ENCODE measurements at places on chromosomes 2 and 18.

GRCh38 chr18:44987371-44987770 lies 306.7 kb downstream of the SETBP1 start:
- no peak for DNase-seq

DNA sequence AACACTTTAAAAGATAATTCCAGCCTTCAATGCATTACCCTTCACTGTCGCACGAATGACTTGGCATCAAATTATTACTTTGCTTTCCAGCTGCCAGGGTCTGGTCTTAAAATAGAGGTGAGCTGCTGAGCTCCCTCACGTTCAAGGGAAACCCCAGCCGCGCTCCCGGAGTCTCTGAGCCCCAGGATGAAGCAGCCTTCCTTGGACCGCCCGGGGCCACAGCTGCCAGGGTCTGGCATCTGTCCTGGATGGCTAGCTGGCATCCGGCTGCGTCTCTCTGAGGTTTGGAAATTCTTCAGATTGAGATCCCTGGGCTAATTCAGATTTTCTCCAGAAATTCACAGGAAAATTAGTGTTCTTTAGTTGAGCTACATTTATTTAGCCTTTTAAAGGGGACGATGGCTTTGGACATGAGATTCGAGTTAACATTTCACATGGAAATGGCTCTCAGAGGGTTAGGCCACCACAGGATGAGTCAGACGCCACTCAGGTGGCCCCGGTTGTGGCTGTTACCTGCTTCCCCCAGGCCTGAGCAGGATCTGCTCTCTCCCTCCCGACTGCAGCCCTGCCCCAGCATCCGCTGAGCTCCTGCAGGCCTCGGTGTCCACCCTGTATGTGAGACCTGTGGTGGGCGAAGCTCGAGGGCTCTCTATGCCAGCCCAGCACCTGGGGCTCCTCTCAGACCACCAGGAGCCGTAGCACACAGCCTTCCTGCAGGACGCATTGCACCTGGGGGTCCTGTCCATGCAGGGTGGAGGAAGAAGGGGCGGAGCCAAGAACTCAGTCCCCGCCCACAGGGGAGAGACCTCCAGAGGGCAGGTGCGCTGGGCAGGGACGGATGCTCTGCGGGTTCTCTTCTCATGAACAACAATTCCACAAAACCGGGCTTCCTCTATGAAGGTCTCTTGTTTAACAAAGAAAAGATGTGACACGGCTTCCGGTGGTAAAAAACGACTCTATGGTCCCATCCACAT lies 255.5 kb downstream of the TWIST2 start:
- DNase-seq: no peak

- no peak for DNase-seq
Observed at GRCh38 chr2:121194626-121195025, 90.4 kb downstream of the TFCP2L1 start.

DNA sequence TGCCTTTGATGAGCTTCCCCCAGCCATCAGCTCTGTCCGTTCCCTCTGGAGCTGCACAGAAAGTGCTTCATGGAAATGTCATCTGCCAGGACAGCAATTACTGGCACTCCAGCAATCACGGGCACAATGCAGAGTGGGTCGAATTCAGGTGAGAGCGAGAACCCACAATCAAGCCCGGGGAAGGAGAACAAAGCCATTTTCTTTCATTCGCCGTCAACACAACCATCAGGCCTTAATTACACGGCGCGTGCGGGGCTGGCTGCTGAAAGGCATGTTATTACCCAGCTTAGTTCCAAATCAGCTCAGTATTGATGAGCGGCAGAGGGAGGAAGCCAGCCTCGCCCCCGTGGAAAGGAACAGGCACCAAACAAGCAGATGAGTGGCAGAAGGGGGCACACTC lies 143.9 kb downstream of the MYT1L start:
- DNase-seq: no peak

GRCh38 chr18:46570134-46570533 lies 86.9 kb downstream of the LOXHD1 start:
- DNase-seq: no peak

DNA sequence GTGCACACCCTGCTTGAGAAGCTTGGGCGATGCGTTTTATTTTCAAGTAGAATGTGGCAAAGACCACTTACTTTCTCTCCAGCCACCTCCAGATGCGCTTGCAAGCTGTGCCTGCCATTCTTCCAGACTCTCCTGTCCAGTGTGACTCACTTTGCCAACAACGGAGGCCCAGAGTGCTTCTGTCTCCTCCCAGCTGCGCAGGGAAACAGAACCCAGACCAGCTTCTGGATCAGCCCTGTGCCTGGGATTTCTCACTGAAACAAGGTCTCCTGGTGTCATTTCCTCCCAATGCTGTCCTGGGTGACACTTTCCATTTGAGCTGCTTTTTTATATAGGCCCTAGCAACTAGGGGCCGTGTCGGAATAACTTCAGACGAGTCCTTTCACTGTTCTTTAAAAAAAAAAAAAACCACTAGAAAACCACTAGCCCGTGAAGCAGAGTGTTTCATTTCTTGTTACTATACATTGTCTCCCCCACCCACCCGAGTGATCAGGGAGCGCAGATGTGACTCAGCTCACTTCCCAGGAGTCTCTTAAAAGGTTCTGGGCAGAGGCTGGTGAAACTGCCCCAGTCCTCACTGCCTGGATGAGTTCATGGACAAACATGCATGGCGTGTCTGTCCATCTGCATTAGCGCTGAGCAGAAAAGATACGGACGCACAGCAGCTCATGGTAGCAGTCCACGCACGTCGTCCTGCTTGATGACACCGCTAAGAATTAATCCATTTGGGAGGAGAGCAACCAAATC lies 25.3 kb upstream of the RPL31 start:
- no peak for DNase-seq

GRCh38 chr18:8117006-8117371 lies 492.2 kb upstream of the RAB12 start:
- no peak for DNase-seq

- DNase-seq: no peak
Observed at GRCh38 chr2:74858281-74858680, 24.4 kb downstream of the HK2 start.

GRCh38 chr2:41691561-41691960 lies 356.3 kb upstream of the PKDCC start:
- no peak for DNase-seq

- peak; percentile 35 for DNase-seq
Observed at GRCh38 chr2:11746807-11747459, 501 bp downstream of the LPIN1 start.

GRCh38 chr2:108870069-108870644 lies 83.6 kb downstream of the CCDC138 start:
- no peak for DNase-seq

DNA sequence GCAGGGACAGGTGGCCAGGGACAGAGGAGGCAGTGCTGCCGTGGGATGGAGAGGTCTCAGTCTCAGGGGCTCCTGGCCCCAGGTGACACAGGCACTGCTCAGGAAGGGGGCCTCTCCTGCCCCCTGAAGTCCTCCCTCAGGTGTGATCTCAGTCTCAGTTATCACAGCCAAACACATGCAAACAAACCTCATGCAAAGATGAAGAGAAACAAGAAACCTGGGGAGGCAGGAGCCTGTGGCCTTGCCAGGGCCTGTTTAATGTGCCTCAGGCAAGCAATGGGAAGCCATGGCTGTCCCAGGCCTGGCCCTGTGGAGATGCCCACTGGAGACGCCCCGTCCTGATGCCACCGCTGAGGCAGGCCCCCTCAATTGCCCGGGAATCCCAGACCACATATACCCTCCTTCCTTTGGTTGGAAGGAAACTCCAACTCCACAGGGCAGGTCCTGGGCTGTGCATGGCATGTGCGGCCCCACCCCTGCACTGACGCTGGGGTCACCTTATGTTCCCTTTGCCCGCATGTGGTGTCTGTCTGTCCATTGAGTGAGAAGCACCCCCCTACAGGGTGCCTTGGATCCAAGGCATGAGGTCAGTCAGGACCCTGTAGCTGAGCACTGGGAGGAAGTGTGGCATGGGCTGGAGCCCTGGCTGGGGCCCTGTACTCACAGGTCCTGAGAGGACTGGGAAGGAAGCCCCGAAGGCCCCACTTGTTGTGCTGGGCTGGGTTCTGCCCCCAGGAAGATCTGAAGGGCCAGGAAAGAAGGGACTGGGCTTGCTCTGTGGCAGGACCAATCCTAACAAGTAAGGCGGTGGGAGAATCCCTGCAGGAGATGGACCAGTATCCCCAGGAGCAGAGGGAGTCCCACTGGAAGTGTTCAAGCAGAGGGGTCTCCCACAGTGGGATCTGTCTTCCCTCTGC lies 68.8 kb upstream of the RAB6C start:
- no peak for DNase-seq

DNA sequence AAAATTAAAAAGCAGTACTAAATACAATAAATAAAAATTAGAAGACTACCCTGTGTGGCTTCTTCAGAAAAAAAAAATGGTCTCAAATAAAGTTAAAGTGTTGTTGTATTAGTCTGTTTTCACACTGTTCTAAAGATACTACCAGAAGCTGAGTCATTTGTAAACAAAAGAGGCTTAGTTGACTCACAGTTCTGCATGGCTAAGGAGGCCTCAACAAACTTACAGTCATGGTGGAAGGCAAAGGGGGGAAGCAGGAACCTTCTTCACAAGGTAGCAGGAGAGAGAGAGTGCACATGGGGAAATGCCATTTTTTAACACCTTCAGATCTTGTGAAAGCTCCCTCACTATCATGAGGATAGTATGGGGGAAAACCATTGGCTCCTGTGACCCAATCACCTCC lies 612.8 kb downstream of the RNF144A start:
- no peak for DNase-seq

GRCh38 chr2:120238728-120239487 lies 13.7 kb upstream of the RALB start:
- DNase-seq: no peak

- no peak for DNase-seq
Observed at GRCh38 chr2:176583607-176584006, 314.4 kb downstream of the MTX2 start.

GRCh38 chr2:183248866-183249567 lies 124.8 kb downstream of the NUP35 start:
- peak; percentile 63 for DNase-seq

GRCh38 chr2:46356991-46357390 lies 59.8 kb downstream of the EPAS1 start:
- DNase-seq: no peak

GRCh38 chr2:48530033-48530811 lies at the start of gene STON1:
Gene STON1, plus strand, starts transcription at chr2:48530154. Its CDS starts 50,480 bp downstream, at chr2:48580634.
- DNase-seq: no peak

DNA sequence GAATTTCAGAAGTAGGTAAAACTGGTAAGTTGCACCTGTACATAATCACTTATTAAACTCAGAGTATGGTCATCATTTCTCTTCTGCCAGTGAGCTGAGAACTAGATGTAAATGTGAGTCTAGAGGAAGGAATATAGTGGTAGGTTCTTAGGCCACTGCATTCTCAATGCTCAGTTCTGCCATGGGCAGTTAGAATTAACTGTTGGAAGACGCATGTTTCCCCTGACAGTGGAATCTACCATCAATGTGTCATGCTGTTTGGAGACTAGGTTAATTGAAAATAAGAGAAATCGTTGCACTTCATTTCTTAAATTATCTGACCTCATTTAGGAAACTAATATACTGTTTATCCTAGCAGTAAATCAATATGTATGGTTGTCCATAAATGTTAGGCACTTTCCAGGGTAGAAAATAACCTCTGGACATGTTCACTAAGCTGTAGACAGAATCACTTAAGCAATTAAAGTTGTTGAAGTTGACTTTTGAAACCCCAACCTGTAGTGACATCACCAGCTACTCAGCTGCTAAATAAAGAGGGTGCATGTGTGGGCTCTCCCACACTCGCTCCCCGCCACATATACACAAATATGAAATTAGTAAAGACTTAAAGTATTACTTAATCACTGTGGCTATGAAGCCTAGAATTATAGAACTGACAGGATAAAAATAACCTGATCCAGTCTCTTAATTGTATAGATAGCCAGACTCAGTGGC lies 91.5 kb upstream of the NOSTRIN start:
- DNase-seq: no peak

Data from HAP-1 (cell line).